Activated CD4-positive, alpha-beta memory T cell treated with anti-CD3 and anti-CD28 coated beads for 36 hours (primary cell): ENCODE measurements at places on chromosomes 5 and 9. TPM values are rescaled to one million over a fixed set of nuclear protein-coding genes. Genes with fewer than 3 reads are reported as not detected.

DNA sequence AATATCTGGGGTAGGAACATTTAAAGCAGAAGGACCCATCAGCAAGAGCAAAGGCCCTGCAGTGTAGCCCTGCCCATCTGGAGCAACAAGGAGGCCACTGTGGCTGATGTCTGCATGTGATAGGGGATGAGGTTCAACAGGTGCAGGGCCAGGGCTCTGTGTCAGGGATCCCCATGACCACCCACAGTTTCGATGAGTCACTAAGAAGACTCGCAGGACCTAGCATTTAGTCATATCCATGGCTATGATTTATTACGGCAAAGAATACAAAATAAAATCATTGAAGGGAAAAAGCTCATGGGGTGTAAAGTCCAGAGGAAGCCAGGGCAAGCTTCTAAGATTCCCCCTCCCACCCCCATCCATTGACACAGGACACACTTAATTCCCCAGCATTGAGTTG, 188.6 kb downstream of the ADGRV1 start:
- no peaks in the 10 kb centered on the region for H3K36me3 ChIP-seq
- H3K4me3 ChIP-seq = no peak overlapping the region
- H3K4me1 ChIP-seq = no peaks in the 10 kb centered on the region

- H3K27me3 ChIP-seq = peaks cover 65% of the 10 kb centered on the region
- H3K4me3 ChIP-seq = no peak overlapping the region
- H3K4me1 ChIP-seq = no peaks in the 10 kb centered on the region
- no peaks in the 10 kb centered on the region for H3K36me3 ChIP-seq
- H3K27ac ChIP-seq = no peak overlapping the region
Observed at GRCh38 chr5:73373814-73374510, 74.6 kb downstream of the FOXD1 start.

- no peak overlapping the region for H3K4me3 ChIP-seq
- no peaks in the 10 kb centered on the region for H3K36me3 ChIP-seq
- no peak overlapping the region for H3K27ac ChIP-seq
- DNase-seq = no peak
- peaks cover 6% of the 10 kb centered on the region for H3K4me1 ChIP-seq
Observed at GRCh38 chr5:52998552-52999313, 9.6 kb downstream of the ITGA2 start.

DNA sequence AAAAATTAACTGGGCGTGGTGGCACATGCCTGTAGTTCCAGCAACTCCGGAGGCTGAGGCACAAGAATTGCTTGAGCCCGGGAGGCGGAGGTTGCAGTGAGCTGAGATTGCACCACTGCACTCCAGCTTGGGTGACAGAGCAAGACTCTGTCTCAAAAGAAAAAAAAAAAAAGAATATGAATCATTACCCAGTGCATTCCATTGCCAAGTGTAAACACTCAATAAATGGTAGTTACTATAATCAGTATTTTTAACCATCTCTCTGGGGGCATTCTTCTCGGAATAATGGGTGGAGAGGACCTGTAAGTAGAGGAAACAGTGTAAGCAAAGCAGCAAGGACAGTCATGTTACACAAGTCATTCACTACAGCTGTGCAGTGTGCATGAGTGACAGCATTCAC, 13.8 kb upstream of the RANBP17 start:
- H3K4me1 ChIP-seq = no peaks in the 10 kb centered on the region
- DNase-seq = no peak
- no peaks in the 10 kb centered on the region for H3K27me3 ChIP-seq
- H3K27ac ChIP-seq = no peak overlapping the region
- H3K4me3 ChIP-seq = no peak overlapping the region

DNA sequence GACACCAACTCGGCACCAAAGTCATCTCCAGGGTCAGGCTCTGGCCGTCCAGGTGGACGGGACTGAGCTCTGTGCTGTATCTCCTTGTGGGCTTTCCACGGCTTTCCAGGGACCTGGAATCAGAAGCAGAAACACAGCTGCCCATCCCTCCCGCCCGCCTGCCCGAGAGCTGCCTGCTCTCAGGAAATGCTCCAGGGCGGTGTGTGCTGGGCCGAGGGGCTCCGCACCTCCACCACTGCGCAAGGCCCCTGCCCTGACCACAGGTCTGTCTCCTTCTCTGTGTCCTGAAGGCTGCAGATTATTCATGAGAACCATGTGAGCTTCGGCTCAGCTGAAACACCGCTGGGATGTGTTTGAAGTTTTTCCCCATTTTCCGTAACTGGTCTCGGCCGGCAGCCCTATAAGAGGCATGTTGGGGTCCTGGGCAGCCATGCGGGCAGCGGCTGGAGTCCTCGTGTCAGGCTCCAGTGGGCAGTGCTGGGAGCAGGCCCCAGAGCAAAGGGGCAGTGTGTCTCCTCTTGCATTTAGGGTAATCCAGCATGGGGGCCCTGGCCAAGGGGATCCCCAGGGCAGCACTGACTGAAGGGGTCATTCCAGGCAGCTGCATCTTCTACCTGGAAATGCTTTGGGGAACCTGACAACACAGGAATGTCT, 22.8 kb downstream of the NKD2 start:
- H3K27me3 ChIP-seq = peaks cover 5% of the 10 kb centered on the region
- no peaks in the 10 kb centered on the region for H3K36me3 ChIP-seq
- no peak overlapping the region for H3K27ac ChIP-seq
- H3K4me1 ChIP-seq = no peaks in the 10 kb centered on the region

DNA sequence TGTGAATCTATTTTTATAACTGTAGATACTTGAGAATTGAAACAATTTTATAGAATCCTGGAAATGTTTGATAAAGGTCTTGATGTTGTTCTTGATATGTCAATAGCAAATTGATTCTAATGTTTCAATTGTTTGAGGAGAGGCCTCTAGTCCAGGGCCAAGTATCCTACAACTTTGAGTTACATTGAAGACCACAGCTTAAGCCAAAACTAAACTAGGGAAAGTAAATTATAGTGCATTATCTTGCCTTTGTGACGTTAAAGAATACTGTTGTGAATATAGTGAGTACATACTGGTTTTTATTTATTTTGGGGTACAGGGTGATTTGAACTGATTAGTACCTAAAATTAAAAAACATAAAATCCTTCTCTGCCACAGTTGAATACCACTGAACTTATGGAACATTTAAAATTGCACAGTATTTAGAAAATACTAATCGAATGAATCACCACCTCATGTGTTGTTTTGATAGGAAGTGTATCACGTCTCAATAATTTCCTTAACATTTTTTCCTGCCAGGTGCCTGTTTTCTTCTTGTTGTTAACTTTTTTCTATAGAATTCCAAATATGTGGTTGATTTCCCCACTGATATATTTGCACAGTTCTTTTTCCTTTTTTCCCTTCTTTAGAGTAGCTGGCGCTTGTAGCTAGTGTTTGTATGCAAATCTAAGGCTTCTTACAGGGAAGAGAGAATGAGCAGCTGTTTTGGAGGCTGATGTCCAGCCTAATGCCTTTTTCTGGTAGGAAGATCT, 12.5 kb downstream of the ARHGEF28 start:
- H3K27ac ChIP-seq = no peak overlapping the region
- no peaks in the 10 kb centered on the region for H3K36me3 ChIP-seq
- DNase-seq = no peak
- no peak overlapping the region for H3K4me3 ChIP-seq
- peaks cover 16% of the 10 kb centered on the region for H3K27me3 ChIP-seq

DNA sequence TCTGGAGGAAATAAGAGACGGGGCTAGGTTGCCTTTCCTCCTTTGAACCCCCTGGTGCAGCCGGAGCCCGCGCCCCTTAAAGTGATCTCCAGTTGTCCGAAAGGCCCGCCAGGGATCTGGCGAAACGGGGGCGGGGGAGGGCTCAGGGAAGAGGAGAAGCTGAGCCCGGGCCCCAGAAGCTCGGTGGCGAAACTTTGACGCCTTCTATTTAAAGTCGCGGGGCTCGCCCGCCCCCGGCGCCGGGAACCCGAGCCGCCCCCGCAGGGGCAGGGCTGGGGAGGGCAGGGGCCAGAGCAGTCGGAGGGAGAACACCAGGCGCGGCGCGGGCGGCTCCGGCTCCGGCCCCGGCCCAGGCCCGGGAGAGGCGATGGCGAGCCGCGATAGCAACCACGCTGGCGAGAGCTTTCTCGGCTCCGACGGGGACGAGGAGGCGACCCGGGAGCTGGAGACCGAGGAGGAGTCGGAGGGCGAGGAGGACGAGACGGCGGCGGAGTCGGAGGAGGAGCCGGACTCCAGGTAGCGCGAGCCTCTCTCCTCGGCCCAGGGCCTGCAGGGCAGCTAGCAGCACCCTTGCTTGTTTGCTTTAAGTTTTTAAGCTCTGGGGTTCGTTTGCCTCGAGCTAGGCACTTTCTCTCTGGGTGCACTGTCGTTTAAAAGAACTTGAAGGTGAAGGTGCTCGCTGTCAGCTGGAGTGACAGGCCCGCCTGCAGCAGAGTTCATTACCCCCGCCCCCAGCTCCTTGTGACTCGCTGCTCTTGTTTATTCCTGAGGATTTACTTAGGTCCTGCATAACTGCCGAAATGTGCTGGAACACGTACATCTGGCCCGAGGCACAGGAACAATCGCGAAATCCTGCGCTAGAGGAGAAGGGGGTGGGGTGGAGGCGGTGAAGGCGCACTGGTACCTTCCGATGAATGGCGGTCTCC, at the start of gene CMYA5:
TSS of gene CMYA5 (plus strand) at position 296 of the 926 bp plus-strand sequence. CDS start at position 368, 72 bp downstream.
- peaks cover 27% of the 10 kb centered on the region for H3K36me3 ChIP-seq
- no peaks in the 10 kb centered on the region for H3K27me3 ChIP-seq
- H3K4me1 ChIP-seq = peaks cover 9% of the 10 kb centered on the region
- no peak for DNase-seq
- no peak within 1 kb of the TSS for H3K4me3 ChIP-seq

DNA sequence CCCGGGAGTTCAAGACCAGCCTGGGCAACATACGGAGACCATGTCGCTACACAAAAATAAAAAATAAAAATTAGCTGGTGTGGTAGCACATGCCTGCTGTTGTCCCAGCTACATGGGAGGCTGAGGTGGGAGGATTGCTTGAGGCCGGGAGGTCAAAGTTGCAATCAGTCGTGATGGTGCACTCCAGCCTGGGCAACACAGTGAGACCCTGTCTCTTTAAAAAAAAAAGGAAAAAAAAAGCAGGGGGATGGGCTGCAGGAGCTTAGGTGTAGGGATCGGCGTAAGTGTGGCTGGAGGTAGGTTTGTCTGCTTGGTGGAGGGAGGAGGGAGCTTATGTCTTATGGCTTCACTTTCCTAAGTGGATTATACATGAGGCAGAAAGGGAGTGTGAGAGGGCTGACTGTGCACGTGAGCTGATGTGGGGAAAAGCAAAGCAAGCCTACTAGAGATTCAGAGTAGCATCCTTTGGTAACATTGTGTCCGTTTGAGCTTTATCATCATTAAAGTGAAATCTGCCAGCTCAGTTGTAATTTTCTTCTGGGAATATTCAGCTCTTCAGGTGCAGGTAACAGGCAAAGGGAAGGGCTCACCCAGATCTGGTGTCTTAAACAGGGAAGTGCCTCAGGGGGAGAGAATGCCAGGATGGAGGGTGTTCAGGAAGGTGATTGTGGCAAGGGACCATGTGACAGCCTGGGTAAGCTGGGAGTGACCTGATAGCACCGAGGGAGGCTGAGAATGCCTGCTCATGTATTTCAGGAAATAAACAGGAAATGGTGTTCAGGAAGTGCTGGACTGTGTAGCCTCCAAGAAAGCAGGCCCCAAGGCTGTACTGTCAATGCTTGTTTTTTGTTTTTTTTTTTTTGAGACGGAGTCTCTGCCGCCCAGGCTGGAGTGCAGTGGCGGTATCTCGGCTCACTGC, 17.6 kb upstream of the SETX start:
- no peak for DNase-seq
- no peaks in the 10 kb centered on the region for H3K27me3 ChIP-seq
- H3K36me3 ChIP-seq = peaks cover 17% of the 10 kb centered on the region
- H3K27ac ChIP-seq = peak overlapping the region; percentile 6
- peaks cover 15% of the 10 kb centered on the region for H3K4me1 ChIP-seq
- H3K4me3 ChIP-seq = no peak overlapping the region

- DNase-seq = no peak
- H3K27me3 ChIP-seq = peaks cover 8% of the 10 kb centered on the region
- peaks cover 16% of the 10 kb centered on the region for H3K36me3 ChIP-seq
- no peak overlapping the region for H3K4me3 ChIP-seq
Observed at GRCh38 chr9:137237759-137238726, 3.0 kb upstream of the TUBB4B start.

DNA sequence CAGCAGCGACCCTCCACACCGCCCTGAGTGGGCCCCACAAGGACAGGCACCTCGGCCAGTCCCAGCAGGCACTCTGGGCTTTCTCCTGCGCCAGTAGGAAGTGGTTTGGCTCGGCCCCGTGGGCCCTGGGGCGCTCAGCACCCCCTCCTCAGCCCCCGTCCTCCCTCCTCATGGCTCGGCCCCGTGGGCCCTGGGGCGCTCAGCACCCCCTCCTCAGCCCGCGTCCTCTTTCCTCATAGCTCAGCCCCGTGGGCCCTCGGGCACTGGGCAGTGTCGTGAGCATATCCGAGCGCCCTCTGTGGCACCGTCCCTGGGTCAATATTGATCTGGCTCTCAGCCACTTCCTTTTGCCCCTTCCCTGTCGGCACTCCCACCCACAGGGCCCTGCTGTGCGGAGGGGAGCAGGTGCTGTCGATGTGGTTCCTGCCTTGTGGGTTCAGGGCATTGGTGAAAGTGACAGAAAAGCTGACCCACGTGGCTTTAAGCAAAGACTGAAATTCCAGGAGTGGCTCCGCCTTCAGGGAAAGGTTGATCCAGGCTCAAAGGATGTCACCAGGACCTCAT, 5.5 kb upstream of the SCGB3A1 start:
- H3K4me1 ChIP-seq = peaks cover 3% of the 10 kb centered on the region
- H3K27ac ChIP-seq = no peak overlapping the region
- H3K36me3 ChIP-seq = no peaks in the 10 kb centered on the region

GRCh38 chr9:127549218-127549617, 62.9 kb upstream of the STXBP1 start:
- H3K27me3 ChIP-seq = no peaks in the 10 kb centered on the region
- no peak overlapping the region for H3K4me3 ChIP-seq
- peaks cover 5% of the 10 kb centered on the region for H3K4me1 ChIP-seq

The CDX1 gene
- not detected for total RNA-seq

The RNF224 gene
- not detected for total RNA-seq

The CARTPT gene
- total RNA-seq = not detected
